ENCODE measurements at places on chromosomes 5 and 9. TPM values are rescaled to one million over a fixed set of nuclear protein-coding genes. Genes with fewer than 3 reads are reported as not detected.

Gene ZNF483
- total RNA-seq, result 19.1 TPM

- DNase-seq, result no peak
Measured at GRCh38 chr5:66615136-66615535, 18.9 kb downstream of the MAST4 start.

GRCh38 chr9:127149463-127150390 is 27.3 kb upstream of the ANGPTL2 start:
- DNase-seq, result no peak

- DNase-seq, result no peak
Measured at GRCh38 chr9:37290940-37291485, 131.5 kb upstream of the GRHPR start.

Gene KCNN2
- 2.1 TPM for total RNA-seq

Measured in ureter (tissue), 1 donor.